ENCODE measurements at places on chromosomes 5 and 9. TPM values are rescaled to one million over a fixed set of nuclear protein-coding genes. Genes with fewer than 3 reads are reported as not detected.

TTC16 gene
- total RNA-seq, result not detected

KIF20A gene
- 25.4 TPM for total RNA-seq

SLC28A3 gene
- 2.0 TPM for total RNA-seq

DNA sequence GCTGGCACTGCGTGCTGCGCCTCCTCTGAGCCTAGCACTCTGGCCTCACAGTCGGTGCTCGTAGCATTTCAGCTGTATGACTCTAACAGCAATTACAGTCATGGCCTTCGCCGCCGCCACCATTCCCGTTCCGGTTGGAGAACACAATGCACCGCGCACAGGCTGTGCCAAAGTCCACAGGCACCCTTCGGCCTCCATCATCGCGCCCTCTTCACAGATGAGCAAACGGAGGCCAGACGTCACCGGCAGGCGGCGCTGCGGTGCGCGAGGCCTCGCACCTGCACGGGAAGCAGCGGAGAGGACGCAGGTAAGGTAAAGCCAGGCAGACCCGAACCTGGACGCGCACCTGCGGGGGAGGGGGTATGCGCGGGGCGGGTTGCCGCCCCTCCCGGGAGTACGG lies 128.9 kb downstream of the BARX1 start:
- DNase-seq, result no peak

DNA sequence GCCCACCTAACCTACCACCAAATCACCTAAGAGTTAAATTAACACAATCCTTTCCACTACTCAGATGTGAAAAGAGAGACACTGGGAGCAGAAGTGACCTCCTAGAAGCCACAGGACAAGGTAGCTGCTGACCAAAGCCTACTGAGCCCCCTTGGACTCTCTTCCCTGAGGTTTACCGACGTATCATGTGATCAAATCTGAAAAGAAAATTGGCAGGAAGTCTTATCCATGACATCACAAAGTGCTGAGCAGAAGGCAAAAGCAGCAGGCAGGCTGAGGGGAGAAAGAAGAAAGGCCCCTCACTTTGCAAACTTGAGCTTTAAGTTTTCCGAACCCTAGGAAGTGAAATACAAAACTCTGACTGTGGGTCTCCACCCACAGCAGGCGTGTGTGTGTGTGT lies 11.1 kb downstream of the PRELID2 start:
- no peak for DNase-seq

DNA sequence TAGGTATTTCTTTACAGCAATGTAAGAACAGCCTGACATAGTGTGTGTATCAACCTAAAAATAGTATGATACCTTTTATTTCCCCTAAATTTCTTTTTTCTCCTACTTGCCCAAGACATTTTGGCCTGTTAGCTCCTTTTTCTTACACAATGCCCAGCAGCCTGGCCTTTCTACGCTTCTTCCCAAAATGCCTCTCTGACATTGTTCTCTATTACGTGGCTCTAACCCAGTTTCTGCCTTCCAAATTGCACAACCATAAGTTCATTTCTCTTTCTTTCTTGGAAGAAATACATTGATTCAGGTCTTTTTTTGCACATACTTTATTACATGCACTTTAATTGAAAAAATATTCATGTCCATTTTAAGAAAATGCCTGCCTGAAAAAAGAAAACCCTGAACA lies 408.2 kb downstream of the PRR16 start:
- DNase-seq, result no peak

ANP32B gene
- 11.3 TPM for total RNA-seq

GRCh38 chr5:143648696-143649095 lies 163.3 kb upstream of the HMHB1 start:
- DNase-seq, result no peak

NMUR2 gene
- total RNA-seq, result not detected

DNA sequence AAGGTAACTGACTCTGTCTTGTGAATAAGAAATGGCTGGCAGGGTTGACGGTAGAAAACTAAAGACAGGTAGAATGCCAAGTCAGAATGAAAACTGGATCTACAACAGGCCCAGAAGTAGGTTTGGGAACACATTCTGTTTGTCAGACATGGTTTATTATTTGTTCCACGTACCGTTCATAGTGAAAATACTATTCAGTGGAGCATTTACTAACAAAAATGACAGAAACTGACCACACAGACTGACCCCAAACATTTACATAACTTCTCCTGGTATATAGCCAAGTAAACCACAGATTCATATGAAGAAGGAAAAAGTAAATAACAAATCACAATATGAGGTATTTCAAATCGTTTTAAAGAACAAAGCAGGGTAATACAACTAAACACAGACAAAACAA lies 73.7 kb downstream of the SLC38A9 start:
- DNase-seq, result no peak

RNF180 gene
- total RNA-seq, result 23.8 TPM

DNA sequence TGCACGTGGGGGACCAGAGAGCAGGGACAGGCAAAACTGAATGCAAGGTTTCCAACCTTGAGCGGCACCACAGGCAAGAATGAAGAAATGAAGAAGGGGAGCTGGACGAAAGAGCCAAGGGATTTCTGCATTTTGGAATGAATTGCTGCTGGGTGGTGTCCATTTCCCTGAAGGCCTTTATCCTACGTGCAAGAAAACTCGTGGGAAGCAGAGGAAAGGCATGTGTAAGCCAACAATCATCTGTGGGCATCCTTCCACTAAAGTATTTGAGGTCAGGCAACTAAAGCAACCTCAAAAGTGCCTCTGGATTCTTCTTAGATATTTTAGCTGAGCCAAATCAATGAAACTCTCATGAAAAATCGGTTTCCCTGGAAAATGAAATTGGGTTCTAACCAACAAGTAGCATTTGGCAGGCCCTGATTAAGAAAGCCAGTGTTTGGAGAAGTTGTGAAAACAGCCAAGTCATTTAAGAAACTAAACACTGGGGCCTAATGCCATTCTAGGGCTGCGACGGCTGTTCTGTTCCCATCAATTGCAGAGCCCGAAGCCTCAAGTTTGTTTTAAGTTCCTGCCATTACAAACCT lies 4.7 kb upstream of the TGFBI start:
- DNase-seq, result no peak

GRCh38 chr9:95778957-95779356 lies 96.5 kb upstream of the ERCC6L2 start:
- DNase-seq, result no peak

DNA sequence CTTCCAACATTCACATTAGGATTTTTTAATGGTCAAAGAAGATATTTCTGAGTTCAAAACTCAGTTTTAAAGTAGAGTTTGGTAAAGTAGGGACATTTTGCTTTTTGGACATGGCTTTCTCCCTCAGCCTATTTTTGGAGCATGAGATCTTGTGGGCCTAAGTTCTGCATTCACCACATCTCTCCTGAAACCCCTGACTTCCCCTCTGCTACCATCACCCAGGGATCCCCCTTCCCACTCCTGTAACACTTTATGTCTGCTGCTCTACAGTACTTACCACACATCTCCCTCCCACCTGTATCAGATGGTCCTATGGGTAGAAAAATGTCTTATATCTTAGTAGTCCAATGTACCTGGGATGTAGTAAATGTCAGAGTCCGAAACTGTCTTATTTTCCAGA lies 48.2 kb upstream of the JAK2 start:
- no peak for DNase-seq

PAPPA gene
- total RNA-seq, result 5.9 TPM

MARVELD2 gene
- 5.9 TPM for total RNA-seq

DNA sequence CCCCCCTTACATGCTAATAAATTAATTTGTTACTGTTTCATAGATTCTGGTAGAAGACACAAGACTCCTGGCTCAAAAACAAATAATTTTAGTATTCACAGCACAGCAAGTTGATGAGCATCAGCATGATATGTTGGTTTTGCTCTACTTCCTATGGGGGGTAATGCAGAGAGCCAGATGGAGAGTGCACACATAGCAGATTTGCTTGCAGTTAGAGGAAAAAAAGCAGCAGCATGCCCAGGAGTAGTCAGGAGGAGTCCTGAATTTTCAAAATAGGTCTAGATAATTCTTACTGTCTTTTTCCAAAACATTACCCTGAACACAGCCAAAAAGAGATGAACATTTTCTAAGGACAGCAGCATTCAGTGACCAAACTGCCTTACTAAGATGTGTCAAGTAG lies 261.3 kb downstream of the COX7C start:
- DNase-seq, result no peak

- no peak for DNase-seq
Observed at GRCh38 chr5:129852747-129853352, 51.4 kb upstream of the CHSY3 start.

GKAP1 gene
- 13.0 TPM for total RNA-seq

DNA sequence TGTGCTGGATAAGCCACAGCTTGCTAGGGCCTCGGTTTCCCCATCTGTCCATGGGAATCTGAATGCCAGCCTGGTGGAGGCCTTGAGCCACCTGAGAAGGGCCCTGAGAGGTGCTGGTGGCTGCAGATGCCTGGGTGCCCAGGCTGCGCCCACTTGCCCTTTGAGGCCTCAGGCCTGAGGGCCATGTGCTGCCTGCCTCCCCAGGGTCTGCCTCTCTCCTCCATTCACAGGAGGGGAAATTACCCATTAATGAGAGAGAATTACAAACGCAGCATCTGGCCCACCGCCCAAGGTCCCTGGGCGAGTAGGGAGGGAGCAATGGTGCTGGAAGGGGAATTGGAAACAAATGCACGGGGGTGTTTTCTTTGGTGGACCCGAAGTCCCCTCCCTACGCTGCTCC lies 59.6 kb downstream of the BARX1 start:
- no peak for DNase-seq

PFN3 gene
- total RNA-seq, result not detected

DNA sequence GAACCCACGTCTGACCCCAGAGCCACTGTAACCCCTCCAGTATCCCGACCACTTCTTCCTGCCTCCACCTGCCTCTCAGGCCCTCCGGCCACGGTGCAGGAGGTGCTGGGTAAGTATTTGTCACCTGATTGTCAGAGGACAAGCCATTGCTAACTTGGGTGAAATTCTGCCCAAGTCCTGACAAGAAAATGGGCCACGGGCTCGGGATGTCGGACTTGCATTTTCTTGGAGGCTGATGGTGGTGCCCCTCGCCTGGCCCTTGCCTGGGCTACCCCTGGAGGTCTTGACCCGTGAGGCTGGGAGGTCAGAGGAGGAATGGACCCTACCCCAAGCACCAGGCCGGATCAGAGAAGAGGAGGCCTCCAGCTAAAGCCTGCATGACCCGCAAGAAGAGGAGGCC lies 149.7 kb upstream of the COL5A1 start:
- DNase-seq, result no peak

AQP7 gene
- total RNA-seq, result 1.9 TPM

DNA sequence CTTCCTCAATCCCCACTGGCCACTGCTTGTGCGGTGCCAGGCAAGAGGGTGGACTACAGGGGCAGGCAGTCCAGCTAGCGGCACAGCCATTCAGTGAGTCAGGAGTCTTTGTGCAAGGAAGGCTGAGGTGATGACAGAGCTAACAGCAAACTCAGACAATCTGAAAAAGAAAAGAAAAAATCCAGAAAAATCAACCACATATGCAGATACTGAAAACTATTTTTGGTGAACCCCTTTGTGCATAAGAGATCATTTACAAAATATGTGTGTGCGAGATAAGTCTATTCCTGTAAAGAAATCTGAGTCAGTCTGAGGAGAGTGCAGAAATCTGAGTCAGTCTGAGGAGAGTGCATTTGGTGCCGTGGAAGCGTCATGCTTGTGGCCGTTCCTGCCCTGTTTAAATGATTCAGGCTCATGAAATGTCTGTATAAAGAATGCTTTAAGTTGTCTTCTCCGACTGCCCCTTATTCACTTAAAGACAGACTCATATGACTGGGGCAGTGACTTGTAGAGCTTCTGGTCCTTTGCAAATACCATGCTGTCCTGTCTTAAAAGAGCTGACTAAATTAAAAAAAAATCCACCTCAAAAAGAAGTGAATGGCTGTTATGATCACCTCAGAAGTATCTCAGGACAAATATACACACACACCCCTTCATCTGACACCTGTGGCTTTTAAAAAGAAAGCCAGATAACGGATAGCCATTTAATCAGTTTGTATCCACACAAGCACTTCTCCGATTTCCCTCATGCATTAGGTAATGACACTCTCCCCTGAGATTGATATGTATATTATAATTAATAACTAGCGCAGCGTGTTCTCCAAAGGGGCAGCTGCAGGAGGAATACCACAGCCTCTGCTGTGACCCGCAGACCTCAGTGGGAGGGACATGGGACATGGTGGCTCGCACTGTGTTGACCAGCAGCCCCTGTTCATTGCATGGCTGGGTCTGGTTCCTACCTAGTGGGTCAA lies 47.3 kb downstream of the TRIO start:
- DNase-seq, result no peak

- DNase-seq, result no peak
Observed at GRCh38 chr5:12413585-12413984, 509.3 kb upstream of the CTNND2 start.

- DNase-seq, result no peak
Observed at GRCh38 chr5:118996098-118996497, 7.8 kb upstream of the DTWD2 start.

DNA sequence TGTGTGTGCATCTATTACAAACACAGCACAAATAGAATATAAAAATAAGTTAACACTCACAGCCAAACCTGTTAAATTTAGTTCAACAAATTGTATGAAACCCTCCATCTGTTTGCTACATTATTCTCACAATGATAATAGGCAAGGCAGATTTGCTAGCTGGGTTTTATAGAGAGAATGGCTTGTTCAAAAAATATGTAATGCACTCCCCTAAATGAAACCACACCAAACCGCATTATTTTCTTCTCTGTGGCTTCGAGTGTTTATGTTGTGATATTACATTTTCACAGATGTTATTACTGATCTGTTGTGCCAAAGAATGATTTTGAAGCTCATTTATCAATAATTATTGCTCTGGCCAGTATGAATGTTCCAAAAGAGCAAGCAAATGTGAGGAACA lies 92.9 kb downstream of the SPATA31D1 start:
- no peak for DNase-seq

- DNase-seq, result no peak
Observed at GRCh38 chr9:127066060-127066850, 56.2 kb downstream of the ANGPTL2 start.

GRCh38 chr9:4620057-4620765 lies 41.9 kb upstream of the PLPP6 start:
- no peak for DNase-seq

DNA sequence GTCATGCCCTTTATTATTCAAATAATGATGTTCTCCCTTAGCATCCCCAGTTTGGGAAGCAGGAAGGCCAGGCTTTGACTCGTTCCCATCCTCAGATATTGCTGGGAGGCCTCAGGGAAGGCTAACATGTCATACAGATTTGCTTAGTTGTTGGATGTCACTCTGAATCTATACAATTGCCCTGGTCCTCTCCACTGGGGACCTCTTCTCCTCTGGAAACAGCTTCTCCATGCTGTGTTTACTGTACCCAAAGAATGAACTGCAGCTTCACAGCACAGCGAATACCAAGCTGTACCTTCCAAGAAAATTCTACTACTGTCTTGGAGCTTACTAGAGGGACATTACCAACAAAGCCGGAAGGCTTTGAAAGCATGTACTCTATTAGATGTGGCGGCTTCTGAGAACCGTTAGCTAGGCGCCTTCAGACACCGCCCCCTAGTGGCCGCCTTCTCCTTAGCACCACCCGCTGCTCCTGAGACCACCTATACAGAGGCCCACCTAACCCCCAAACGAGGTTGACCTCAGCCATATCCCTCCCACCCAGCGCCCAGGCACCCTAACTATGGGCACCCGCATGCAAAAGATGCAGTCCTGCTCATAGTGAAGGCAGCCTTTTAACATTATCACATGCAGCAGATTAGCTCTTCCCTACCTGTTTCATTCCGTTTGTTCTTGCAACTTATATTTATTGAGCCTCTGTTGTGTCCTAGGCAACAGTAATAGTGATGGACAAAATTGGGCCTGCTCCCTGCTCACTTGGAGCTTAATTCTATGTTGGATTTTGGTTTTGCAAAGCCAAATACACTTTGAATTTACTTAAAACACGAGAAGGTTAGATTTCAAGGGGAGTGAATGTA lies 34.9 kb upstream of the FOXI1 start:
- DNase-seq, result no peak

TAS2R1 gene
- not detected for total RNA-seq

All from urinary bladder (tissue), 4 donors.